ENCODE measurements at places on chromosomes 2 and 18.

DNA sequence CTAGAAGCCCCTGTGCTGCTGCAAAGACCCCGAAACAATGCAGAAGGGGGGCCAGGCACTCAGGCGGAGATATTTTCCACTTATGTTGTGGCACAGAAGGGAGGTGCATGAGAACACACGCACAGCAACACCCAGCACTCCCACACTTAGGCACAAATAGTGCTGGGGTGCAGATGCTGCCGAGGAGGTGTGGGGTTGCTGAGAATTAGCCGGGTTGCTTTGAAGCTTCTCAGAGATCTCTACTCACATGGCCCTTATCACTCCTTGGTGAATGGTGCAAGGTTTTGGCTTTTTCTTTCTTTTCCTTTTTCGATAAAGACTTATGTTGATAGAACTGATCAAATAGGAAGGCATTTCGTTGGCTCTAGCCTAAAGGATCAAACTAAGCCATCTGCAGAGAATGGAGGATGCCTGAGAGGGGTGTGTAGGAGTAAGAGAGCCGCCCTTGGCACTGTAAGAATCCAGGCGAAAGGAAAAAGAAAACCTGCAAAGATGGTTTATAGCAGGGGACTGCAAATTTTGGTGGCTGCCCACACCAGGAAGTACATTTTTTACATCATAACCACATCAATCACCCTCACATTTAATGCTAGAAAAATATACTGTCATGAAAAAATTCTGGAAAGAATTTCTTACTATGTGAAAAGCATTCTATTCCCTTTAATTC is 27.9 kb upstream of the FHL2 start:
- peak; percentile 8 for DNase-seq

- DNase-seq, result no peak
Observed at GRCh38 chr2:213125646-213126347, 25.6 kb downstream of the IKZF2 start.

DNA sequence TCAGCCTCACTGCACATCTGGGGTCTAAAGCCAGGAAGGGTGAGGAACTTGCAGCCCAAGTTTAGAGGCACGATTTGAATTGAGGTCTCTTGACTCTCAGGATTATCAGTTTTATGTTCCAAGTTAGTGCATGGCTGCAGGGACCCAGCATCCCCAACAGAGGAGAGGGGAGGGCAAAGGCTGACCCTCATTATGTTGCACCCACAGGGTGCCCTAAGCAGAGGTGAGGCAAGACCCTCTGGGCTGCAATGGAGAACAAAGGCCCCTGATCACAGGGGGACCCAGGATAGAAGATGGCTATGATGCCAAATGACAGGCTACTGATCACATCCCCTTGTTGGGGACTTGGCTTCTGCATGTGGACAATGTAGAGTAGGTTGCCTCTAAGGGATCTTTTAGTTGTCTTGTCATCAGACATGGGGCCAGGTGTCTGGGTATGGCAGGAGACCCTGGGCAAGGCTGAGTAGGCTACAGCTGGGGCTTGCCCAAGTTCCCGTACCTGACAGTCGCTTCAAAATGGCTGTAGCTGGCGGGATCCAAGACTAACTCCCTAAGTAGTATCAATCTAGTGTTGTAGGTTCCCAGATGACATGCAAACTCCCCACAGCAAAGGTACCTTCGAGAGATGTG is 4.5 kb upstream of the GDF7 start:
- DNase-seq, result no peak

DNA sequence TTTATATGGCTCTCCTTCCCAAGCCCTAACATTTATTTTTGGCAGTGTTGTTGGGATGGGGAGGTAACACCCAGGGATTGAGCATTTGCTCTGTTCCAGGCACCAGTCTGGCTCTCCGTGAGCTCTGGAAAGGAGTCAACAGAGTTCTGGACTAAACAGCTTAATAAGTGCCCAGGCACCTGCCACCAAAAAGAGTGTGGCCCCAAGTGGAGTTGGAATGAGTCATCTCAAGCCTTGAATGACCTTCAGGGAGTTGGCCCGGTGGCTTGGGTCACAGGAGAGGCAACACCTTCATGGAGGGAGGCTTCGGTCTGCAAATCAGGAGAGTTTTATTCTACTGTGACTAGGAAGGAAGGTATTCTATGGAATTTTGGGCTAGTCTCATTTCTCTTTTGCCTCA is 203.2 kb downstream of the DLGAP1 start:
- no peak for DNase-seq

- DNase-seq, result no peak
Observed at GRCh38 chr2:192298664-192299063, 103.9 kb upstream of the TMEFF2 start.

- DNase-seq, result no peak
Observed at GRCh38 chr18:27164905-27165304, 20.2 kb downstream of the CHST9 start.

GRCh38 chr2:20106746-20107145 is 55.3 kb upstream of the LAPTM4A start:
- DNase-seq, result peak; percentile 41

DNA sequence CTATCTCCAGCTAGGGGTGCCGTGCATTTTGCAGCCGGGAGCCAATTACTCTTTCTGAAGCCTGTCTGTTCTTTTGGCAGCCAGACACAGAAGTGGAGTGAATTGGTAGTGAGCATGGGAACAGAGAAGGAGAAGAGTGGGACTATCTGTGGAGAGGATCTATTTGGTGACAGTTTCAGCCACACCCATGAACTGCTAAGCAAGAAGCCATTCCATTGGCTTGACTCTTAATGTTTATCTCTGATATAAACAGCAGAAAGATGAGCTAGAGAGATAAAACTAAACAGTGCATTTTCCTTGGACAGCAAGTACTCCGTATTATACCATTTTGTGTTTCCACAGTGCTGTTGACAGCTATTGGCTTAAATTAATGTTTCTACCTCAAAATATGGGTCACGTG is 259.6 kb upstream of the THUMPD2 start:
- DNase-seq, result no peak

DNA sequence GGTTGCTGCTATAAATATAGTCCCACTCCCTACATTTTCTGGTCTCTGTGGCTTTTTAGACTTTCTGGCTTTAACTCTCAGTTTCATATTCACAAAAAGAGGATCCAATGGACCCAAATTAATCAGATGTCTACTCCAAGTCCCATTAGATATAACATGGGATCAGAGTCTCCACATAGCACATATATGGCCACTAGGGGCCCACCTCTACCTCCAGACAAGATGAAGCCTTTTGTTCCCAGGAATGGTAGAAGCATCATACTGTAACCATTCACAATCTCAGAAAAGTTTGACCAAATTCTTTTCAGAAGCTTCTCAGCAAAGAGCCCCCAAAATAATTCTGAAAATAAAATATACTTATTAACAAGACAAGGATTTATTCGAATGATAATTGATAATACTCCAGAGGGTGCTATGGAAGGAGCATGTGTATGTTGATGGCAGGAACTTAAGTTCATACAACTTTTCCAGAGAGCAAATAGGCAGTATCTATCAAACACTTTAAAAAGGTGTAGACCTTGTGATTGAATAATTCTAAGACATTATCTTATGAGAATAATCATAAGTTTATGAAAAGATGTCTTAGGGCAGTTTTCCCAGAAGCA is 382.3 kb upstream of the CRIM1 start:
- peak; percentile 39 for DNase-seq

GRCh38 chr2:95359031-95359430 is 43.5 kb upstream of the FAHD2A start:
- DNase-seq, result no peak

DNA sequence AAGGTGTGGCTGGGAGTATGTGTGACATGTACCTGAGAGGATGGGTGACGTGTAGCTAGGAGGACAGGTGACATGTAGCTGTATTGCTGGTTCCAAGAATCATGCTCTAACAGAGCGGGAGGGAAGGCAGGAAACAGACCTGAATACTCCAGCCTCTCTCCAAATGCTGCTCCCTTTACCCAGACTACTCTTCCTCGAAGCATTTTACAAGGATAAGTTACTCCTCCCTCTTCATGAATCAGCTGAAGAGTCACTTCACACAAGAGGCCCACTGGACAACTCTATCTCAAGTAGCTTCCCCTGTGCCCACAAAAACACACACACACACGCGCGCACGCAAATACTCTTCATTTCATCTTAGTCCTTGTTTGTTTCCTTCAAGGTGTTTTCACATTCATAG is 52.6 kb upstream of the KIDINS220 start:
- no peak for DNase-seq

DNA sequence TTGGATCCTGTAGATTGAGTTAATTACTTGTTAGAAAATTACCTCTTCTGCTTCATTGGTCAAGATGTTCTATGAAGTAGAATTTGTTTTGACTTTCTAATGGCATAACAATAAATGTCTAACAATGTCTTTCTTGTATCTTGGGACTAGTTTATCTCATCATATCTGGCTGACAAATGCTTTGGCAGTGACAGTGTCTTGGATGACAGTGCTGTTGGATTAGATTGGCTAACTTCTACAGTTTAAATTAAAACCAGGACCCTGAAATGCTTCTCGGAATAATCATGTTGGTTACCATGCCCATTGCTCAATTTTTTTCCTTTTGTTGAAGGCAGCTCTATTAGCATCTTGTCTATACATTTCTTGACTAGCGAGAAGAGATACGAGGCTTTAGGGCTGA is 176.9 kb downstream of the PARD3B start:
- no peak for DNase-seq

GRCh38 chr2:8251291-8251690 is 430.6 kb upstream of the ID2 start:
- DNase-seq, result peak; percentile 3

- no peak for DNase-seq
Observed at GRCh38 chr2:189127756-189128155, 51.8 kb downstream of the COL5A2 start.

GRCh38 chr2:15677141-15677843 is 85.6 kb downstream of the DDX1 start:
- no peak for DNase-seq

GRCh38 chr2:196284144-196284844 is 112.9 kb upstream of the STK17B start:
- DNase-seq, result no peak

DNA sequence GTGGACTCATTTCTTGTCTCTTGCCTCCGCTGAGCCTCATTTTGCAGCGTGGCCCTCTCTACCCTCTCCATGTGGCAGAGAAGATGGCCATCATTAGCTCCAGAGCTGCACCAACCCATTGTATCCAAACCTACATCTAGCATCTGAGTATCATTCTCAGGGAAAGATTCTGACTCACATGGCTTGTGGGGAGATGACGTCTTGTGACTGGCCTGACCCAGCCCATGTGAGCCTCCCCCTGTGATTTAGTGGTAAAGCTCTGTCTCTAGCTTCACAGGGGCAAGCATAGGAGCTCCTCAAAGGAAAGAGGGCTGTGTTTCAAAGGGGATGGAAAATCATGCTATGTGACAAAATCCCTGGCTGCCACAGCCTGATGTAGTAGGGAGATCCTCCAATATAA is 87.4 kb upstream of the RBMS1 start:
- no peak for DNase-seq

- no peak for DNase-seq
Observed at GRCh38 chr18:32276906-32277305, 87.1 kb downstream of the MEP1B start.

DNA sequence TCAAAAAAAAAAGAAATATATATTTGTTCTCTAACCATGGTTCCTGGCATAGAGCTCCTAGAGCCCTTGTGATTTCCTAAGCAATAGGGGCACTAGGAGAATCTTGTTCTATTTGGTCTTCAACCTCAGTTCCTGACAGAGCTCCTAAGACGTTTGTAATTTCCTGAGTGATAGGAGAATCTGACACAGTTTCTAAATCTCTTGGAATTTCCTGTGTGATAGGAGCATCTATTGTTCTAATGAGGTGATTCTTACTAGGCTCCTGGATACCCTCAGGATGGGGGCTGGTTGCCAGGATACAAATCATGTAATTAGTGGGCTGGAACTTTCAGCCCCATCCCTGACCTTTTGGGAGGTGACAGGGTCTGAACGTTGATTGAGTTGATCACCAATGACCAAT is 245.8 kb downstream of the ZEB2 start:
- DNase-seq, result no peak

GRCh38 chr18:12254820-12255511 is 805 bp downstream of the CIDEA start:
- DNase-seq, result no peak

GRCh38 chr18:57954935-57955334 is 89.1 kb upstream of the NEDD4L start:
- DNase-seq, result no peak

DNA sequence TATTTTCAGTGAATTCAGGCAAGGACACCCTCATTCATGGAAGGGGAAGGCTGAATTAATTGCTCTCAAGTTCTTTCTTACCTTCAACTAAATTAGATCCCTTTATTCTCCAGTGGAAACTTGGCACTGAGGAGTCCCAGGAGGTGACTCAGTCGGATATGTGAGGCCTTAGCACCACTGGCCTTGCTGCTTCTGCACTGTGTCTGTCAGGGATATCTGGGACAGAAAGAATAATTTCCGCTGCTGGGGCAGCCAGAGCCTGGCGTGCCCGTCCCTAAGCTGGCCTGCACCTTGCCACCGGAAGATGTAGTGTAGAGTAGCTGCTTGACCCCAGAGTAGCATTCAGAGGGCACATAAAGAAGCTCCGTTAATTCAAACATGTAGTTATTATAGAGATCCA is 53.4 kb downstream of the LIMS1 start:
- no peak for DNase-seq

GRCh38 chr2:10057231-10058107 is 14.1 kb downstream of the KLF11 start:
- DNase-seq, result no peak

DNA sequence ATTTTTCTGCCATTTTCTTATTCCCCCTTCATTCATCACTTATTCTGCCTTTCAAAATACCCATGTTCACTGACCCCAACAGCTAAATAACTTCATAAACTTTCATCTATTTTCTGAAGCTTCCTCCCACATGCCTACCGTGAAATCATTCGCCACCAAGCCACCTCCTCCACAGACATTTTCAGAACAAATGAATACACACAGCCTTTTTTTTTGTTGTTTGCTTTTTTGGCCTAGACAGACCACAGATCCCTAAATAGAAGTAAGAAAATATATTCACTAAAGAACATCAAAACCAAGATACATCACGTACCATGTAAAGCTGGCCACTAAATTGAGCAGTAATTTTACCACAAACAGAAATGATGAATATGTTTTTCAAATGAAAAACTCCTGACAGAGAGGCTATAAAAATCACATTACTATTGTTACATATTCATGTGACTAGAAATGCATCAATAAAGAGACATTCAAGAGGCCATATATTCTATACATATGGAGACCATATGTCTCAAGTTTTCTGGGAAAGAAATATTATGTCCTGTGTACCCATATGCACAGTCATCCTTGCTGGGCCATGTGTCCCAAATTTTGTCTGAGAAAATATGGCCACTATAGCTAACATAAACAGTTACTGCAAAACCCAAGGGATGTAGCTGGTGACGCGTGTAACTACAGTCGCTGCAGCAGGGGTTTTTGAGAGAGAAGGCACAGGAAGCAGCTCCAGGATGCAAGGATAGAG is 200.3 kb downstream of the FBXO15 start:
- DNase-seq, result no peak
